SK-N-SH (cell line): ENCODE measurements at places on chromosomes 3 and 15. TPM values are rescaled to one million over a fixed set of nuclear protein-coding genes. Genes with fewer than 3 reads are reported as not detected.
A peak's percentile ranks its signal among the peaks of the same experiment; 100 is the strongest.

DNA sequence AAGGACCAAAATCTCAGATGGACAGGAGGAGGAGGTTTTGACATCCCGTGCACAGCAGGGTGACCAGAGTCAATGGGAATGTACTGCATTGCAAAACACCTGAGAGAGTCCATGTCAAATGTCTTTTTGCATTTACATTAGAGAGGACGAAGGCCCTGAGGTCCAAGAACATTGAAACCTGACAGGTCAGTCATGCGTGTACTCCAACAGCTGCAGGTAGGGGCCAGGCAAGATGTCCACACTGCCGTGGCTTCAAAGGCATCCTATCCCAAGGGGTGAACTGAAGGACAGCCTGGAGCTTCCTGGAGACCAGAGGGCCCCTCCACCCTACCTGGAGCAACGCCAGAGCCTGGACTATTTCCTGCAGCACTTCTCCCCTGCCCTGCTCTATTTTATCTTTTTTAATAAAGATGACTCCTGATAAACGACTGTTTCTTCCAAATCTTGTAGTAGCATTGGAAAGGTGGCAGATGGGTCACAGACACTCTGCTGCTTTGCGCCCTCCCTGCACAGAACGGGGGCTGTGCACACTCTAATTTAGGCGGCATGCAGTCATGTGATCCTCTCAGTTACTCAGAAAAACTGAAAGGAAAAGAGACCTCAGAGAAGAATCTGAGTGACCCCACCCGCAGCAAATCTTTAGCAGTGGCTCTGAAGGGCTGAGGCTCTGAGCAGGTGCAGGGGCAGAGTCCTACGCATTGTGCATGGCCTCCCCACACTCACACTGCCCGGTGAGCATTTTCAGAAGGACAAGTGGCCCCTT is 68.2 kb downstream of the HMCES start:
- no peak for DNase-seq
- H3K27me3 ChIP-seq = no peaks in the 10 kb centered on the region
- no peak overlapping the region for H3K4me3 ChIP-seq
- no peaks in the 10 kb centered on the region for H3K36me3 ChIP-seq
- H3K27ac ChIP-seq = peak overlapping the region; percentile 39; the same call in 1 of the 2 replicates

The ATXN7 gene
- 6.2 and 8.5 TPM in 2 replicates for polyA plus RNA-seq

The NDN gene
- 23.3 and 31.6 TPM in 2 replicates for polyA plus RNA-seq

The EFCAB12 gene
- polyA plus RNA-seq = 0.26 and 0.38 TPM in 2 replicates

The SLC6A1 gene
- polyA plus RNA-seq = not detected in 2 replicates

- DNase-seq = no peak
- no peaks in the 10 kb centered on the region for H3K4me1 ChIP-seq
- no peak overlapping the region for H3K4me3 ChIP-seq
- H3K27me3 ChIP-seq = no peaks in the 10 kb centered on the region
- H3K36me3 ChIP-seq = no peaks in the 10 kb centered on the region
- H3K27ac ChIP-seq = no peak overlapping the region
Measured at GRCh38 chr15:62520887-62521286, 355.8 kb upstream of the C2CD4B start.

GRCh38 chr3:47566667-47567066 is 12.0 kb downstream of the CSPG5 start:
- H3K27me3 ChIP-seq = no peaks in the 10 kb centered on the region
- H3K36me3 ChIP-seq = no peaks in the 10 kb centered on the region
- no peak for DNase-seq
- no peak overlapping the region for H3K27ac ChIP-seq

GRCh38 chr15:97680606-97681220 is 279.8 kb upstream of the ARRDC4 start:
- no peaks in the 10 kb centered on the region for H3K27me3 ChIP-seq
- no peak for DNase-seq
- H3K4me1 ChIP-seq = no peaks in the 10 kb centered on the region
- H3K36me3 ChIP-seq = no peaks in the 10 kb centered on the region

The TTLL13 gene
- polyA plus RNA-seq = 0.03 and 0.06 TPM in 2 replicates

The LARP6 gene
- polyA plus RNA-seq = 193 and 236 TPM in 2 replicates

The SERPINI2 gene
- not detected in 2 replicates for polyA plus RNA-seq

- H3K36me3 ChIP-seq = no peaks in the 10 kb centered on the region
- H3K4me3 ChIP-seq = no peak overlapping the region
- no peak overlapping the region for H3K27ac ChIP-seq
- DNase-seq = no peak
- H3K4me1 ChIP-seq = no peaks in the 10 kb centered on the region
Measured at GRCh38 chr3:135199137-135199536, 404.1 kb downstream of the EPHB1 start.

DNA sequence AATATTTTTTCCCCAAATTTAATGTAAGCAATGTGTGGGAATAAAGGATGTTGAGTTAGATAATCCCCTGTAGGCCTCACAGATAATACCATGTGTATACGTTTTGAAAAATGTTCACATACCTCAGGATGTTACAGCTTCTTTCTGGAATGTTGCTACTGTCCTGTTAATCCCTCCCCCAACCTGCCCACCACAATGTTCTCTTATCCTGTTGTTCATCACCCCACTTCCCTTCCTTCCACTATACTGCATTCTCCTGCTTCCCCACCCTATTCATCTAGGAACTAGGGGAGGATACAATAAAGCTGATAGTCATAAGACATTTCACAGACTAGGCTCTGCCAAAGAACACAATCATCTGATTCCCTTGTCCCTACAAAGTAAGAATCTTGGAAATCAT is 92.1 kb downstream of the IGF2BP2 start:
- H3K4me1 ChIP-seq = peaks cover 66% of the 10 kb centered on the region
- no peak overlapping the region for H3K4me3 ChIP-seq
- no peak for DNase-seq
- H3K27me3 ChIP-seq = no peaks in the 10 kb centered on the region
- H3K36me3 ChIP-seq = no peaks in the 10 kb centered on the region

The CCDC39 gene
- polyA plus RNA-seq = not detected in 2 replicates

DNA sequence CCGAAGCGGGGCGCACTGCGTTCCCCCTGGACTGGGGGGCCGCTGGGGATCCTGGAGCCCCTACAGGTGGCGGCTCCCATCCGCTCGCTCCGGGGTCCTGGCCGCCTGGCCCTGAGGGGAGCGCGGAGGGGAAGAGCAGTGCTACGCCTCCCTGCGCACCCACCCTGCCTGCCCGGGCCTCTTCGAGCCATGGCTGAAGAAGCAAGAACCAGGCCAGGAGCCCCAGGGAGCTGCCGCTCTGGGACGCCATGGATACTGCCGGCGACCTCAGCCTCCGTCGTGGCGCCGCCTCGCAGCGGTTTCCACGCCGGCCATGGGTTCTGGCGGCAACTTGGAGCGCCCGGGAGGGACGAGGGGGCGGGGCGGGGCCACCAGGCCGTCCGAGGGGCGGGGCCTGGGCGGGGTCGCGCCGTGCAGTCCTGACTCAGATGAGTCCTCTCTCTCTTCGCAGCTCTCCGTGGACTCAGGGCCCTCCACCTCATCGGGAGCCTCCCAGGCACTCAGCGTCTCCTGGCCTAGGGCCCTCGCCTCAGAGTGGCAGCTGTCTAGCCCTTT is 50.9 kb downstream of the MYL3 start:
- H3K4me3 ChIP-seq = no peak overlapping the region
- DNase-seq = peak; percentile 84
- no peaks in the 10 kb centered on the region; the same call in 1 of the 2 replicates for H3K4me1 ChIP-seq
- H3K36me3 ChIP-seq = no peaks in the 10 kb centered on the region
- no peaks in the 10 kb centered on the region for H3K27me3 ChIP-seq

- 0 out of 2 replicates have a peak overlapping the region, but pooled peaks have one; percentile 5 for H3K4me3 ChIP-seq
- H3K4me1 ChIP-seq = peaks cover 35% of the 10 kb centered on the region
- no peaks in the 10 kb centered on the region for H3K27me3 ChIP-seq
- no peak for DNase-seq
Measured at GRCh38 chr15:90463381-90463780, 66.3 kb upstream of the CRTC3 start.

The SLC30A4 gene
- polyA plus RNA-seq = 1.9 and 2.8 TPM in 2 replicates

DNA sequence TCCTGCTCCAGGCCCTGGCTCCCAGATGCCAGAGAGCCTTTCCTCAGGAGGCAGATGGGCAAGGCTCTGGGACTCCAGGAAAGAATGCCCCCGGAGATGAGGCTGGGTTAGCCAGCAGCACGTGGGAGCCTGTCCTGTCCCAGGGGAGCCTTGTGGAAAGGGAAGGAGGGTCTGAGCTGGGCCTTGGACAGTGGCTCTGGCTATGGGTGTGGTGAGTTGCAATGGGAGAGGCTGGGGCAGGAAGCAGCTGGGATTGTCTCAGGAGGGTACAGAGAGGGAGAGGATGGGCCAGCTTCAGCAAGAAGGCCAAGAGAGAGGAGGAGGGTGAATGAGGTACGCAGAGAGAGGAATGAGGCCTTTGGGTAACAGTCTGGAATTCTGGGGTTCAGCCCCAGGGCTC is 17.4 kb upstream of the CACNA2D2 start:
- peaks cover 21% of the 10 kb centered on the region; the same call in 1 of the 2 replicates for H3K27me3 ChIP-seq
- H3K36me3 ChIP-seq = no peaks in the 10 kb centered on the region
- H3K4me1 ChIP-seq = no peaks in the 10 kb centered on the region
- no peak overlapping the region for H3K27ac ChIP-seq

DNA sequence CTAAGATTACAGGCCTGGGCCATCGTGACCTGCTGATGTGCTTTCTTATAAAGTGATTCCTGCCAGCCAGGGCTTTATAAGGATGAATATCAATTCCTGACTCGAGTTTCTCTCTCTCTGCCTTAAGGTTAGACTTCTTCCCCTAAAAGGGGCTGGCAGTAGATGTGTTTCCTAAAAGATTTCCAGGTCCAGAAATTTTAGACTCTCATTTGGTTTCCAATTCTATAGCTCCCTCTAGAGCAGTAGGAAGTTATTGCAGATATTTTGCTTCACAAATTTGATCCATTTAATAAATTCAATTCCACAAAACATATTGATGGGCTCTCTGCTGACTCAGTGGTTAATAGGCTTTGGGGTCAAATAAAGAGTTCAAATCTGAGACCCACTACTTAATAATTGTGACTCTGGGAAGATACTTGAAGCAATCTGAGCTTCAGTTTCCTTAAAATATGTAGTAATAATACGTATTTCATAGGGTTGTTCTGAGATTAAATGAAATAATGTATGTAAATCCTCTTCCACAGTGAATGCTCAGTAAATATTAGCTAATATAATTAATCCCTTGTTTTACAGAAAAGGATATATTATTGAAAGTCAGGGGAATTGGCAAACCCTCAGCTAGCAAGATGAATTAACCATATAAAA is 2.1 kb downstream of the TRIM69 start:
- no peak overlapping the region for H3K27ac ChIP-seq
- peaks cover 8% of the 10 kb centered on the region; the same call in 1 of the 2 replicates for H3K4me1 ChIP-seq
- H3K4me3 ChIP-seq = no peak overlapping the region
- peak; percentile 56 for DNase-seq
- no peaks in the 10 kb centered on the region for H3K36me3 ChIP-seq

The DUOXA2 gene
- polyA plus RNA-seq = not detected in 2 replicates

DNA sequence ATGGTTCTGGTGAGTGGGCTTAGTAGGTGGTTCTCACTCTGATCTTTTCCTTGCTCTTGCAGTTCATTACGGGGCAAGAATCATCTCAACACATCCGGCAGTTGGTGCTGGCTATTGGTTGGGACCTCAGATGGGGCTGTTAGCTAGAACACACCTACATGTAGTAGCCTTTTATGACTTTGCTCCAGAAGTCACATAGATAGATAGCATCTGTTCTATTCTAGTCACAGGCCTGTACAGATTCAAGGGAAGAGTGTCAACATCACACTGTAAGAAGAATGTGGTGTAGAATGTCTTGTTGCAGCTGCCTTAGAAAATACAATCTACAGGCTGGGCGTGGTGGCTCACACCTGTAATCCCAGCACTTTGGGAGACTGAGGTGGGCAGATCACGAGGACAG is 15.1 kb downstream of the RAB5A start:
- H3K27ac ChIP-seq = no peak overlapping the region
- peaks cover 20% of the 10 kb centered on the region for H3K36me3 ChIP-seq
- no peak for DNase-seq
- no peaks in the 10 kb centered on the region for H3K27me3 ChIP-seq
- H3K4me1 ChIP-seq = no peaks in the 10 kb centered on the region
- no peak overlapping the region for H3K4me3 ChIP-seq

DNA sequence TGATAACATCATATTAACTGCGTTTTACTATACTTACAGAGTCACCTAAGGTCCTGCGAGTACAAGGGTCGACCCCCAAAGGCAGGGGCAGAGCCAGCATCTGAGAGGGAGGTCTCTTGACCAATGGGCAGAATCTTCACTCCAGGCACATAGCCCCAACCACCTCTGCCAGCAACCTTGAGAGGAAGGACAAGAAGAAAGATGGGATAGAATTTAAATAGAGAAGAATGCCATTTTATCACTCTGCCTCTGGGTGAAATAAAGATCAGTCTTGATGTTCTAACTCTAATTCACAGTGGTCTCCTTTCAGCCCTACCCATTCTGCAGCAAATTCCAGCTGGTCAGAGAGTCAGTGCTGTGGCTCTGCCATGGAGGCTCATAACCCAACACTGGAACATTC is 26.5 kb downstream of the KNG1 start:
- H3K27me3 ChIP-seq = no peaks in the 10 kb centered on the region
- no peak overlapping the region for H3K4me3 ChIP-seq
- H3K4me1 ChIP-seq = no peaks in the 10 kb centered on the region
- no peak for DNase-seq
- H3K36me3 ChIP-seq = no peaks in the 10 kb centered on the region

DNA sequence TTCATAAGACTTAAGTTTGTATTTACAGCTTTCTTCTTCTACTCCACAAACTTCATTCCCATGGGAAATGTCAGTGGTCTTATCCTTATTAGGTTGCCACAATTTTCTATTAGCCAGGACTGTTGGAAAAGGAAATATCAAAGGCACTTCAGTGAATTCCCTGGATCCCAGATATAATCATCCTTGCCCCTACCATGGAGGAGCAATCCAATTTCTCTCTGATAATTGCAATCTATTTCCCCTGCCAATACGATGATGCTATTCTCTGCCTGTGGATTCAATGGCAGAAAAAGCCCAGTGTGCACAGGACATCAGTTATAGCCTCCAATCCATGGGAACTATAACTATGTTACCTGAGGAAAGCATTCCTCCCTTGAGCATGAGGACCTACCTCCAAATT is 536.4 kb upstream of the UBE2E2 start:
- no peaks in the 10 kb centered on the region for H3K27me3 ChIP-seq
- no peak overlapping the region for H3K4me3 ChIP-seq
- no peak for DNase-seq

The TLR9 gene
- 0.12 TPM in 1 of 2 replicates, not detected in the other for polyA plus RNA-seq

GRCh38 chr15:70493787-70494516 is 269.4 kb downstream of the UACA start:
- no peak overlapping the region for H3K4me3 ChIP-seq
- peaks cover 42% of the 10 kb centered on the region for H3K4me1 ChIP-seq
- H3K27me3 ChIP-seq = no peaks in the 10 kb centered on the region
- H3K27ac ChIP-seq = peak overlapping the region; percentile 79
- H3K36me3 ChIP-seq = no peaks in the 10 kb centered on the region
